ENCODE measurements at places on chromosomes 11 and 22.

- no peak for DNase-seq
Observed at GRCh38 chr11:76699451-76700091, 29.0 kb upstream of the LRRC32 start.

DNA sequence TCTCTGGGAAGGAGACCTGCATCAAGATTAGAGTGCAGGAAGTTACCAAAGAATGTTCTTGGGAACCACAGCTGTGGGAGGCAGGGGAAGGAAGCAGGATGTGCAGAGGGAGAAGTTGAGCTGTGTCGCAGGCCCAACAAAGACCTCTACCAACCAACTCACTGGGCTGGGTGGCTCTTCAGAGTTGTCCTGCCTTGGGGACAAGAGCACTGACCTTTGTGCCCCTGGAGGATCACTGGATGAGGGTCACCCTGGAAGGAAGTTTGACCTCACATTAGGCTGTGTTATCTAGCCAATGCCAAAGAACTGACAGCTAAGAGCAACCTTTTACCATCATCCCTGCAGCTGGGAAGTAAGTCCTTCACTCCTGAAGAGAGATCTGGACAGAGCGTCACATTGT lies 130.6 kb downstream of the RRAS2 start:
- no peak for DNase-seq

GRCh38 chr11:72471005-72471898 lies 36.9 kb upstream of the CLPB start:
- DNase-seq: peak; percentile 54

DNA sequence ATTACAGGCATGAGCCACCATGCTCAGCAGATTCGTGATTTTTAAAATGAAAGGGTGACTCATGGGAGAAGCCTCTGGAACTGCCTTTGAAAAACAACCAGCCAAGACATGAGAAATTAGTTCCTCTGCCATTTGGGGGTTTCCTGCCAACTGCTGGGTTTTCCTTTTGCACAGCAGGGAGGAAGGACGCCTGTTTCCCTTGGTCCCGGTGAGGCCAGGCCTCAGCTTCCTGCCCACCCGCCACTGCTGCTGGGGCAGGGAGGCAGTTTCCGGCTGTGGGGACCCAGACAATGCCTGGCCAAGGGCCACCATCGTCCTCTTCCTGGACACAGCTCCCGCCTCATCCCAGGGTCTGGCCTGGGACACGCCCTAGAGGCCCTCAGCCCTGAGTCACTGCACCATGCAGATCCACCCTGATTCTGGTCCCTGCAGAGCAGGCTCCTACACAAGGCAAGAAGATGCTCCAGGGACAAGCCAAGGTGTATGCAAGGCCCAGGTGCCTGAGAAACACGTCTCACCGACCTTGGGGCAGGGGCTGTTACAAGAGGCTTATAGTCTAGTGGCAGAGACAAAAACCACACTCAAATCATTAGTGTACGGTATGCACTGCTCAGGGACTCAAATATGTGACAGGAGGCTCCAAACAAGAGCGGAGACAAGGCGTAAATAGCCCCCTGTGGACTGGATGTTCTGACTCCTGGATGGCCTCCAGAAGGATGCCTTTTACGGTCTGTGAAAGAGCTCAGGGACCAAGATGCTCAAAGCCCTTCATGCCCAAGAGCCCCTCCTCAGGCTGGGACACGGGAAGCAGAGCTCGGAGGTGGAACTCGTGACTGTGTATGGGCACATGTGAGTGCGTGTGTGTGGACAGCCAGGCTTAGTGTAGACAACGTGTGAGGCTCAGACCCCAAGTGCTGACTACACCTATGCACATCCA lies 10.0 kb downstream of the PPM1F start:
- DNase-seq: no peak

- no peak for DNase-seq
Observed at GRCh38 chr11:107757661-107758060, 45.8 kb upstream of the SLN start.

Measured in activated naive CD8-positive, alpha-beta T cell treated with anti-CD3 and anti-CD28 coated beads, Interleukin-2, amount 10 ng/mL, durations not matched to agents 7 days and 5 days (primary cell).